ENCODE measurements at places on chromosomes 16 and 17.

GRCh38 chr16:27313422-27314160 lies at the start of gene IL4R:
IL4R (plus strand) TSS chr16:27313974; CDS start chr16:27340204, 26,230 bp downstream.
- peak; percentile 95 for DNase-seq

DNA sequence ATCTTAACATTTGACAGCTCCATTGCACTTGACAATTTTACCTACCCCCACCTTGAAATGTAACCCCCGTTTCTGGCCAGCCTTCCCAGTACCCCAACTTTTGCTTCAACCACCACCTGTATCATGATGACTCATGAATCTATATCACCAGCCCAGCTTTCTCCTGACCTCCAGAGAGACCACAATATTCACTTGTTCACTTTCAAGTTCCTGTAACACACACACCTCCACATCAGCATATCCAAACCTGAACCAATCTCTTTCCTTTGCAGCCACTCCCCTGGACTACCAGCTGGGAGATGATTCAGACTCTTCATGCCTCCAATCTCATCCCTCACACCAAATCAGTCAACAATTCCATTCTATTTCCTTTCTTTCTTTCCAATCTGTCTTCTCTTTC lies 8.0 kb downstream of the SMG6 start:
- no peak for DNase-seq

DNA sequence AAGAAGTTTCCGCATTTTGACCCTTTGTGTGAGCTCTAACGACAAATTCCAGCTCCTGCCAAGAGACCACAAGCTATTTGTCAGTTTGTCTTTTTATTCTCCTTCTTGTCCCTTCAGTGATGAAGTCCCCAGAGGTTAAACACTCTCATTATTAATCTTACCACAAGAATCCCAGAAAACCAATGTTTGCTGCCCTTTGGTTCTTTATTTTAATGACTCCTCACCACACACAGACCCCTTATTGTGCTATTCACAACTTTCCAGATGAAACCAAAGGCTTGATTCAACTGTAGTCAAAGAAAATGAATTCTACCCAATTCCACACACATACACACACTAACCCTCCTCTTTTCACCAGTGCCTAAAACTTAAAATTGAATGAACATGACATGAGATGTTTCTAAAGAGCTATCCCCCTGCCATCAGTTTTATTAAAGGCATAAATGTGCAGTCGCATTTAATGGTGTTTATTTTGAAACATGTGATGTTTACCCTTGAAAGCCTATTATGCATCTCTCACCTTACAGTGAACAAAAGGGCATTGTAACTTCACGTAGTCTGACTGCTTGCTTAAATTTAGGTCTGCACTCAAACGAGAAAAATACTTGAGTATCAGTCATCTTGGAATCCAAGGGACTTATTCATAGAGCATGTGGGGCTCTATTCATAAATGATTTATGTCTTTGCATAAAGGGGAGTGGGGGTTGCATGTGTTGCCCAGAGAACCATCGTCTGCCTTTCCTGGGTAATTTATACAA lies 44.1 kb downstream of the PCTP start:
- no peak for DNase-seq

DNA sequence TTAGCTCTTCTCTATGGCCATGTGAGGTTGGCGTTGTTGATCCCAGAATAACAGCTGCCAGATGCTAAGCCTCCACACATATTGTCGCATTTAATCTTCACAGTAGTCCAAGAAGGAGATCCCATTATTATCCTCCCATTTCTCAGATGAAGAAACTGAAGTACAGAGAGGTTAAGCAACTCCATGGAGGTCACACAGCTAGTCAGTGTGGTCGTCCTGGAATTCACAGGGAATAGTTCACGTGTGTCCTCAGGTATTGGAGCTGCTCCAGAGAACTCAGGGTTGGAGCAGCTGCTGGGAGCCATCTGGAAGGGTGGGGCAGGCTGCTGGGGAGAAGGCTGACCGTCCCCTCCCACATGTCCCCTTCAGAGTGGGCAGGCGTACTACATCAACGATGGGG lies 19.5 kb downstream of the SDR42E2 start:
- no peak for DNase-seq

DNA sequence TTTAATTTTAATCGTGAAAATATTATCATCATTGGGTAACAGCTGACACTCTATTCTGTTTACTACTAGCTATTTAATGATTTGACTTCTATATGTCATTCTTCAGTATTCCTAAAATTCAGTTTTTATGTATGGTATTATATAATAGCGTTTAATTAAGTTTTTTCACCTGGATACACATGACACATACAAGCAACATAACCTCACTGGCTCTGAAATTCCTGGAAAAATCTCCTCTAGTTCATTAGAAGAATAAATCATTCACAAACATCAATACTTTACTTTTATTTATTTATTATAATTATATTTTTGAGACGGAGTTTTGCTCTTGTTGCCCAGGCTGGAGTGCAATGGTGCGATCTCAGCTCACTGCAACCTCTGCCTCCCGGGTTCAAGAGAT lies 44.0 kb downstream of the AKAP10 start:
- DNase-seq, result no peak

GRCh38 chr17:22277595-22277994 lies 585.3 kb downstream of the KCNJ18 start:
- no peak for DNase-seq

DNA sequence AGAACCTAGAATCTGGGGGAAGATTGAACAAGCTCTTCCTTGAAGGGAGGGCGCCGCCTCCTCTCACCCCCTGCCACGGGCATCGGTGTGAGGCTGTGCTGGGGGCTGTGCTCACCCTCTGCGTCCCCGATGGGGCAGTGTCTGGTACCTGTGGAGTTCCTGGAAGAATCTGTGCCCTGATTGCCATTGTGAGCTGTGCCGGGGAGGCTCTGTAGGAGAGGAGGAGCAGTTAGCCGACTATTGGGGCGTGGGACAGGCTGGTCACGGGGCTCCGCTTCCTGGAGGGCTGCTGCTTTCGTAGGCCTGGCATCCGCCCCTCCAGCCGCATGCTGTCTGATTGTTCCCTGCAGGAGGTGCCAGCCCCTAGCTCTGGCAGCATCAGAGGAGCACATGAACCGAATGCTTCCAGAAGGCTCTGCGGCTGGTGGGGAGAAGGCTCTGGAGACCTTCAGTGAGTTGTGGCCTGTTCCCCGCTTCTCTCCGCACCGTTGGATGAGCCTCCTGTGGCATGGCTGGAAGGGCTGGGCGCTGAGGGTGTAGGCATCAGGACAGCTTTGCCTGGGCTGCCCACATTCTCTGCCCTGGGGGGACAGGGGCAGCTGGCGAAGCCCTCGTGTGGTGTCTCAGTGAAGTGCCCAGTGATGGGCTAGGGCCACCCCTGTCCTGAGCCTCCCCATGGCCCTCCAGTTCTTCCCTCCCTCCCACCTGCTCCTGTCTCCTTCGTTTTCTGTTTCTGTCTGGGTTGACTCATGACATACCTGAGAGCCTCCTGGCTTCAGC lies 86.9 kb downstream of the SEC14L1 start:
- DNase-seq, result no peak

DNA sequence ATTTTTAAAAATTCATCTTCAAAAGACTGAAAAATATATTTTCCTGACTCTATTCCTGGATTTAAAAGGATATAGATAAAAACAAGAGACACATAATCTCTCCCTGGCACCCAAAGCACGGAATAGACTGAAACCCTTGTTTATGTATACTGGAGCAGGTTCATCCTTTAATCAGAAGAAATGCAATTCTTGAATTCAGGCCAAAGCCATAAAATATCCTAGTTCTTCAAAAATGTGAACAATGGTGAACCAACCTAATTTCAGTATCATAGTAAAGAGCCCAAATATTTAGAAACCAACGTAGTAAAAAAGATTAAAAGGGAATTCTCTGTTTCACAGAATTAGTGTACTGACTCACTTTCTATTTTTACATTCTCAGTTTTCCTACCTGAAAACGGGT lies 188.5 kb upstream of the C17orf78 start:
- no peak for DNase-seq

GRCh38 chr17:57604771-57605674 lies 140.1 kb downstream of the CCDC182 start:
- no peak for DNase-seq

DNA sequence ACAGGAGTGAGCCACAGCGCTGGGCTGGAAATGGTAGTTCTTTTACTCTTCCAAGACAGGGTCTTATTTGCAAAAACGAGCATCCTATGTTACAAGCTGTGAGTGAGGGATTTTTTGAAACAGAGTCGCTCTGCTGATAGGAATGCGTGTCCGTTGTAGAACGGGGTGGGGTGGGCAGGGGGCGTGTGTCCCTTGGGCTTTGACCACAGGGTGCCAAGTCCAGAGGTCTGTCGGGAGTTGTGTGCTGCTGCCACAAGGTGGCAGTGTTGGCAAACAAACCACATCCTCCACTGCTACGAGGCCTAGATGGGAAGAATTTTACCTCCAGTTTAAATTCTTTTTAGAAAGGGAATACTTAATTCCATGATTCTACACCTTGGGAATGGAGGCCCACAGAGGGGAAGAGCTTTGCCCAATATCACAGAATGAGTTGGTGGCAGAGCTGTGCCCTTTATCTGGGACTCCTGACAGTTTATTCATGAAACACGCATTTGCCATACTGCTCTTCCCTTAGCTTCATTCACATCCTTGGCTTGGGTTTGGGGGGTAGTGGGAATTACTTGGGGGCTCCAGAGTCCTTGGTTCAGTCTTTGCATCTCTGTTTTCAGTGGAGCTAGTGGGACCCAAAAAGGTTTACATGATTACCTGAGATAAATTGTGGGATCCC lies 30.6 kb upstream of the ETV4 start:
- peak; percentile 75 for DNase-seq

- no peak for DNase-seq
These were observed 384.3 kb upstream of the PSMD7 start for GRCh38 chr16:73912281-73912680.

GRCh38 chr17:44400226-44400847 lies 10.9 kb upstream of the ITGA2B start:
- peak; percentile 44 for DNase-seq

- DNase-seq, result no peak
These were observed 4.1 kb downstream of the ZNF688 start for GRCh38 chr16:30567160-30567990.

DNA sequence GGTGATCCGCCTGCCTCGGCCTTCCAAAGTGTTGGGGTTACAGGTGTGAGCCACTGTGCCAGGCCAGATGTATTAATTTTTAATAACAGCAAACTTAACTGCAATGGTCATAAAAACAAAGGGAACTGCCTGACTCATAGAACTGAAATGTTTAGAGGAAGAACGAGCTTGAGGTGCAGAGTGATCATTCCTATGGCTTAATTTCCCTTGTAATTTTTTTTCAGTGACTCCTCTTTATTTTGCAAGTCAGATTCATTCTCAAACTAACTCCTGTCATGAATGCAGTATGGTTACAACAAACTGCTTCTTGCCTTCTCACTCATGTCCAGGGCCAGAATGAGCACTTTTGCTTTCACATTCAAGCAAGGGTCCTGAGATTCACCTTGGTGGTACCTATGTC lies 231.3 kb downstream of the HAPSTR1 start:
- no peak for DNase-seq

DNA sequence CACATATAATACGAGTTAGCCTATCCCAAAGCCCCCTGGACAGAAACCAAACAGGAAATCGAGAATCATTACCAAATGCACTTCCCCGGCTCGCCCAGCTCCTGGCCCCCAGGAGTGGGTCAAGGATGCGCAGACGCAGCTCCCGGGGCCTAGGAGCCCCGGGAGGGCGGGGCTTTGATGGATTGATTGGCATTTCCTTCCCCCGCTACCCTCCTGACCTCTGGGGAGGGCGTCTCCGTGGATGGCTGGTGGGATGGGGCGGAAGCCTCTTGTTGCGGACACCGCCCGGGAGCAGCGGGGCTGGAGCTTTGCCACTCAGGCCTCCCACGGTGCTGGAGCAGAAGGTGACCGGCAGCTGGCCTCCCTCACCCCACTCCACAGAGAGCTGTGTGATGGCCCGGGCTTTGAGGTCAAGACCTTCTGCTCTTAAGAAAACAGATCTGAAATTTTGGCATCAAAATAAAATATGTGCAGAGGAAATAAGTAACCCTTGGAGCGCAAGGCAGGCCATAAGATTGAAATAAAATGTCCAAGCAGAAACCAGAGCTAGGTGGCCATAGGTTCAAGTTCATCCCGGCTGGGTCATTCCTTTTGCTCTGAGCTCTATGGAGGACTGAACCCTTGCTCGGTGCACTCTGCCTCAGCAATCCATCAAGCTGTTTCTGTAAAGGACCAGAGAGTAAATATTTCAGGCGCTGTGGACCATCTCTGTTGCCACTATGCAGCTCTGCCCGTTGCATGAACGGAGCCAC lies 262.3 kb downstream of the SOX9 start:
- DNase-seq, result no peak

- DNase-seq, result no peak
These were observed 65.9 kb upstream of the CDH13 start for GRCh38 chr16:82560805-82561325.

DNA sequence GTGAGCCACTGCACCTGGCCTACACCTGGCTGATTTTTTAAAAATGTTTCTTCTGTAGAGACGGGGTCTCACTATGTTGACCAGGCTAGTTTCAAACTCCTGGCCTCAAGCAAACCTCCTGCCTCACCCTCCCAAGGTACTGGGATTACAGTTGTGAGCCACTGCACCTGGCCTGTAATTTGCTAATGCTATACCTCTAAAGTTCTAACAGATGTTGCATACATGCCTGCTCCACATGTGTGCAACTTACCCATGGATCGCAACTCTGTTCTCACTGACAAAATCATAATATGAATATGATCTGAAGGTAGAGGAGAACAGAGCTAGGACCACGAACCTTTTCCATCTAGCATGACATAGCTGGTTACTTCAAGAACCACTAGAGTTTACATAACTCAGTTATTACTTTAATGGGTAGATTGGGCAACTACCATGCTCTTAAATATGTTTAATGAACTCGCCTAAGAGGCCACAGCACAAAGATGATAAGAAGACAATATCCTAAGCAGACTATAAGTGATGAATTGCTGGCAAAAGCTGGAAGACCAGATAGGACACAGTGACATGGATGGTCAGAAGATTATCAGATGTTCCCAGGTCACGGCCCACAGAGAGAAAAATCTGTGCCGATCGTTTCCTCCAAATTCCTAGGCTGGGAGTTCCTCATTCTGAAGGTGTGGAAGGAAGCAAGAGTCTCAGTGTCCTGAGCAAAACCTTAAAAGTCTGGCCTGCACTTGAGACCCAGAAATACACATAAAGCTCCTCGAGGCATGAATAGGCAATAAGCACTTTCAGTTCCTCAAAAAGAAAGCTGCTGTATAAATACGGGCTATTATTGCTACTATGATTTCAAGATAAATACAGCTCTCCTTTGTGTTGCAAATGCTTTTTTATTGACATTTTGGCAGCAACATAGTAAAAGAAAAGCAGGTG lies 53.6 kb upstream of the ICAM2 start:
- DNase-seq, result no peak

GRCh38 chr16:69073181-69073702 lies 32.2 kb upstream of the HAS3 start:
- DNase-seq, result peak; percentile 96

DNA sequence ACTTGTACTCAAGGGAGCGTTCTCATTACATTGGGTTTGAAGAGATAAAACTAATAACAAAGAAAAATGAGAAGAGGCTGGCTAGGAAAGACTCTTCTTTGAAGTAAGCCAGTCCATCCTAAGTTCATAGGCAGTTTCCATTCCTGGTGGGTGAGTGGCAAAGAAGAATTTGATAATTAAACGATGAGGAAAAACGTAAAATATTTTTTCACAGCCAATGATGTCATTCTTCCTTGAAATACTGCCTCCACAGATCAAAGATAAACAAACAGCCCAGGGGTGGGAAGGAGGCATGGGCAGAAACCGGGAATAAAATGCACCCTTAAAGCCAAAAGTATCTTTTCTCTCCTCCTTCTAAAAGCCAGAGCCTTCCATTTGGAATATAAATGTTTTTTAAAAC lies 346.6 kb downstream of the PMP22 start:
- DNase-seq, result no peak

Data from ACHN (cell line).